ENCODE measurements at places on chromosomes 7 and 10.

GRCh38 chr7:151456276-151456675 is 16.3 kb upstream of the CRYGN start:
- DNase-seq, result no peak

GRCh38 chr10:15200626-15201025 is 32.1 kb upstream of the NMT2 start:
- DNase-seq, result no peak

DNA sequence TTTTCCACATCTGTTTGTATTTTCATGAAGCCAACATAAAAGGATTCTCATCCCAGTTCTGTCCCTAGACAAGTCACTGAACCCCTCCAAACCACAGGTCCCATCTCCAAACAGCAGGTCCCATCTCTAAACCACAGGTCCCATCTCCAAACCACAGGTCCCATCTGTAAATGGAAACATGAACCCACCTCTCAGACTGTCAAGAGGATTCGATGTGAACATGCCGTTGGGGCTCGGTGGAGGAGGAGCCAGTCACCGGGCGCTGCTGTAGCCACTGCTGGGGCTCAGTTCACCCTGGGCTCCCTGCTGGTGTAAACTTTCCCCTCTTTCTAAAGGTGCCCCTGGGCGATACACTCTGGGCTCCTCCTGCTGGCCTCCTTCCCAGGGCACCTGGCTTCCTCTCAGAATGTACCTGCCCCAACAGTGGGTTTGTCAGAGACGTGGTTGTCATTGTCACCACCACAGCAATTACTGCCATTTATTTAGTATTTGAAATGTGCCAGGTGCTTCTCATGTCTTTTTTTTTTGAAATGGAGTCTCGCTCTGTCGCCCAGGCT is 13.0 kb downstream of the LHPP start:
- no peak for DNase-seq

GRCh38 chr10:24721229-24722106 is 2.2 kb downstream of the ARHGAP21 start:
- DNase-seq, result no peak

DNA sequence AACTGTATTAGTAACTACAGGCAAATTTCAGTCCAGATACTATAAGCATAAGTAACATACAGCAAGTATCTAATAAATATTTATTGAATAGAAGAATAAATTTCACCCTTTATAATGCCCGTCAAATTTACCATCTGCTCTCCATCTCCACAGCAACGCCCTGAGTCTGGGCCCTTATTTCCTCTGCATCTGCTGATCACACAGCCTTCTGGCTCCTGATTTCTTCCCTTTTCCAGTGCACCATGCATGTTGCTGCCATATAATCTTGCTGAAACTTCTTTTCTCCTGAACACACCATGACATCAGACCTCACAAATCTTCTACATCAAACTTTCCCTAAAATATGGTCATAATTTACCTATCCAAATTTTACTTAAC is 15.4 kb downstream of the HYCC1 start:
- no peak for DNase-seq
